ENCODE measurements at places on chromosomes 1 and 21.

DNA sequence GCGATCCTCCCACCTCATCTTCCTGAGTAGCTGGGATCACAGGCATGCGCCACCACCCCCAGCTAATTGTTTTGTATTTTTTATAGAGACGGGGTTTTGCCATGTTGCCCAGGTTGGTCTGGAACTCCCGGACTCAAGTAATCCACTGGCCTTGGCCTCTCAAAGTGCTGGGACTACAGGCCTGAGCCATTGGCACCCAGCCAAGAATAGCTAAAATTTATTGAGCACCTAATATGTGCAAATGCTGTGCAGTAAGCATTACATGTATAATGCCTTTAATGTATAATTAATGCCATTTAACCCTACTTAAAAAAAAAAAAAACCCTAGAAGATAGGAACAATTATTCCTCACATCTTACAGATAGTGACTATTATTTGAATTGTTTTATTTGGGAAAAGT, 42.9 kb downstream of the ZNF691 start:
- DNase-seq: no peak

- no peak for DNase-seq
These were observed 289.6 kb downstream of the PTPRU start for GRCh38 chr1:29525941-29526340.

GRCh38 chr1:22772014-22772413, 61.4 kb downstream of the EPHB2 start:
- DNase-seq: no peak

GRCh38 chr1:91606546-91607078, 106.0 kb downstream of the CDC7 start:
- no peak for DNase-seq

DNA sequence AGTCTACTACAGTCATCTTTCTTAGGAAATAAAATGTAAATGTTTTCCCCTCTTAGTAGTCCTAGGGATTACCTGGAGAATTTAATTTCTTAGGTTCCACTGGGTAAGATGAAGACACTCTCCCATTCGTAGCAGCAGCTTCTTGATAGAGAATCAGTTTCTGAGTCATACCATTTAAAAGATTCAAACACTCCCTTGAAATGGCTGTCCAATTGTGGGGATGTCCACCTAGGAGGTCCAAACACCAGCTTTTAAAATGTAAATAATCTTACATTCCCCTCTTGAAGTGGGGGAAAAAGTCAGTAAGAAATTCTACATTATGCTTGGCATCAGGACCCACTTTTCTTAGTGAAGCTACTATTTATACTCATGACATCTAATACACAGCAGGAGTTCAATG, 37.5 kb downstream of the NDC1 start:
- no peak for DNase-seq

GRCh38 chr1:119655154-119655553, 7.1 kb upstream of the ZNF697 start:
- DNase-seq: no peak

- no peak for DNase-seq
These were observed 6.5 kb downstream of the INSRR start for GRCh38 chr1:156852418-156852874.

- no peak for DNase-seq
These were observed 265.2 kb downstream of the KIF26B start for GRCh38 chr1:245419989-245420388.

GRCh38 chr1:45456531-45456930, 34.4 kb downstream of the TESK2 start:
- no peak for DNase-seq

DNA sequence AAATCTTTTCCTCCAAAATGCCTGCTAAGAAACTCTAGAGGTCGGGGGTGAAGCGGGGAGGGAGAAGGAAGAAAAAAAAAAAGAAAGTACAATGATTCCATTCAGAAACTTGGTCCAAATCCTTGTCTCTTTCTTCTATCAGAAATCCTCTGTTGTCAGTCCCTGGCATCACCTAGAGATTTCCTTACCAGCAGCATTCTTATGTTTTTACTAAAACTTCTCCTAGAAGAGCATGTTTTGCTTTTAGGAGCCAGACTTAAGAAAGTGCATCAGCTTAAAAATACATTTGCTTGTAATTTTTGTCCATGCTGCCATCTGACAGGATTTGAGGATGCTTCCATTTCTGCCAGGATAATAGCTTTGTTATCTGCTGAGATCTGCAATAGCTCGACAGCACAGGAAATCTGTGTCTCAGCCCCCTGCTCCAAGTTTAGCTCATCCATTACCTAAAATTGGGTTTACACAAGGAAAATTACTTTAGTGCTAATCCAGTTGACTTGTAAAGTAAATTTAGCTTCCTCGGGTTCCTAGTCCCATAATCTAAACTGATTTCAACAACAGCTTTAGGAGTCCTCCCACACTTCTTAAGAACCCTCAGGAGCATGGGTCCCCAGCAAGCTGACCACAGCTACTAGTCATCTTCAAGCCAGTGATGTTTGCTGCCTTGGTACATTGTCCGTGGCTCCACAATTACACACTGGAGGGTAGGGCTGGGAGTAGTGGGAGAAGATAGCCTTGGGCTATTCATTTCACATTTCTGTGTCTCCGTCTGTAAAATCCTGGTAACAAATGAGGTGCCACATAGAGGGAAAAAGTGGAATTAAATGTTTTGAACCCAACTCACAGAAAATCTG, 92.3 kb upstream of the UBE2U start:
- DNase-seq: no peak

DNA sequence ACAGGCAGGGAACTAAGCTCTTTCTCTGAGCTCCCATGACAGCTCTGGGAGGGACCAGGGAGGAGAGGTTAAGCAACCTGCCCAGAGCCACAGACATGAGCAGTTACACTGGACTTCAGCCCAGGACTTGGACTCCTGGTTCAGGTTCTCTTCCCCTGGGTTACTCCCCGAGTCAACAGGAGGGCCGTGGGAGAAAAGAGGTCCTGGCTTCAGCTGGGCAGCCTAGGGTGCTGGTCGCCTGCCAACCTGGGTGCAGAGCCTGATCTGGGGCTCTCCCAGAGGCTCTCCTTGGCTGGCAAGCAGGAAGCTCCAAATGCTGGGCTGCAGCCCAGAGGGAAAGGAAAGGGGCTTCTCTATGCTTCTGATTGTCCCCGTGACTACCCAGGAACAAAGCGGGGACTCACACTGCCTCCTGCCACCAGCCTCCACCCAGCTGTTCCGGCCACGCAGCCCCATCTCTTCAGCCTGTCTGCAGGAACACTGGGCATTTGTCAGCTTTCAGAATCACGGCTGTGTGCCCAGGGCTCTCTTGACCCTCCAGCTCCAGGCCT, 141.8 kb downstream of the HIVEP3 start:
- DNase-seq: no peak

DNA sequence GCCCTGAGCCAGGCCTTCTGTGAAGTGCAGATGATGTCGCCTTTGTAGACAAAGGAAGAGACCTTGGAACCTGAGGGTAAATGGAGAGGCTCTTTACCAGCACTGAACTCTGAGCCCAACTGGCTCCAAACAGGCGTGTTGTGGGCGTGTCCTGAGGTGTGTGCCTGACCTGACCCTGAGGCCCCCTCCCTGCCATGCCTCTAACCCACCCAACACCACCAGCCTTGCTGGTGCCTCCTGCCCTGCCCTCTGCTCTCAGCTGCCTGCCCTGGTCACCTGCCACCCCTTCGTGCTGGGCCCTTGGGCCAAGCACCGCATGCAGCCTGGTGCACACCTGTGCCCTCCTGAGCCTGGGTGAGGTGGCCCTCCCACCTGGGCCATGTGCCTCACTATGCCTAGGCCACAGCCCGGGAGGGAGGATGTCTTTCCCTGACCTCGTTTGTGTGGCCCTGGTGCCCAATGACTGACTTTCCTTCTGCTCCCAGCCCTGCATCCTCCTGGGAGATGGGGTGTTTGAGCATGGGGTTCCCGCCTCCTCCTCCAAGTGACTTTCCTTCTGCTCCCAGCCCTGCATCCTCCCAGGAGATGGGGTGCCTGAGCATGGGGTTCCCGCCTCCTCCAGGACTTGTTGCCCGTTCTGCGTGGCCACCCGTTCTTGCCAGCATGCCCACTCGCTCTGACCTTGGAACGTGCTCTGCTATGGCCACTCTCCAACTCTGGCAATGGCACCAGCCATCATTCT, 157.0 kb downstream of the PCBP3 start:
- DNase-seq: no peak

DNA sequence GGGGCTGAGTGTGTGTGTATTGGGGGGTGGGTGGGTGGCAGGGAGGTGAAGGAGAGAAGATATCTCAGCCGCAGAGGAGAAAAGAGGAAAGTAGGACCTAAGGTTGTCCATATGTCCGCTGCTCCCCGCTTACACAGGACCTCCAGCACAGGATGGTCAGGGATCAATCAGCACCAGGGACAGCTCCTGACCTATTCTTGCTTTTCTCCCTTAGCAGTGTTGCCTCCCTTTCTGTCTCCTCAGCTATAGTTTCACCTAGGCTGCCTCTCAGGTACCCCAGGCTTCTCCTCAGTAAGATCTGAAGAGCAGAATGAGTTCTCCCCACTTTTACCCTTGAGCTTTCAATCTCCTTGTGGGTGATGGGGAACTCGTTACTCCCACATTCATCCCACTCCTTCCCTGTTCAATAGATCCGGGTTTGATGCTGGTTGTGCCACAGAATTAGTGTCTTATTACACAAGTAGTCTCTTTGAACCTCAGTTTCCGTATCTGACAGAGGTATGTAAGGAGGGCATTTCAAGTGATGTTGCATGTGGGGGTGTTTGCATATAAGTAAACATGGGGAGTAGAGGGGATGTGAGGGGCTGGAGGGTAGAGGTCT, 1.4 kb upstream of the DPH2 start:
- no peak for DNase-seq

- DNase-seq: no peak
These were observed 5.8 kb downstream of the KIAA1614 start for GRCh38 chr1:180918519-180918918.

DNA sequence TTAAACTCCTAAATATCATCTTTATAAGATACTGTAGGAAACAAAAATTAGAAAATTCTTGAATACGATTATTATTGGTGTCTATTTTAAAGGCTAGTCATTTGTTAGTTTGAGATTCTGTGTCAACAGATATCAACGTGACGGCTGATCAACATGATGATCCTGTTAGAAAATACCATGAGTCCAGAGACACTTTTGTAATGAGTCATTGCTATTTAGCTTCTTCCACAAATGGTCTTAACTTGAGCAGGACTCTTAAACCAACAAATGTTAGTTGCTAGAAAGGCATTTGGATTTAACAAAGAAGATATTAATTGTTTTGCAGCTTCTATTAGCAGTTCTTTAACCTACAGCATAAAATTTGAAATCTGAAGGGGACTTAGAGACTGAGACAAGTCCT, 131.2 kb downstream of the TGFB2 start:
- no peak for DNase-seq

DNA sequence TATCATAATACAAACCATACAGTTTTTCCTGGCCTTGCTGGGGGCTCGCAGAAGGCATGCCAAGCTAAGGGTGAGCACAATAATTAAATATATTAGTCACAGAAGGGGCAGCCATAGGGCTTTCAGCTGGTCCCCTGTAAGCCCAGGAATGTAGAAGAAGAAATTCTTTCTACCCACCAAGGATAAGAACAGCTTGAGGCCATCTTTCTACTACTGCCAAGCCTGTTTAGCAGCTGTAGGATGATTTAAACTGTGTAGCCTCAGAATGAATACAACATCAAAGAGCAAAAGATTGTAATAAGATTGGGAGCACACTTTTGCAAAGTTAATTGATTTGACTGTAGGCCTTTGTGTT, 171.5 kb downstream of the LRRC7 start:
- no peak for DNase-seq

- DNase-seq: peak; percentile 91
These were observed 15.6 kb downstream of the UTP11 start for GRCh38 chr1:38028105-38028591.

GRCh38 chr1:103435443-103435842, 90.1 kb upstream of the RNPC3 start:
- DNase-seq: no peak

DNA sequence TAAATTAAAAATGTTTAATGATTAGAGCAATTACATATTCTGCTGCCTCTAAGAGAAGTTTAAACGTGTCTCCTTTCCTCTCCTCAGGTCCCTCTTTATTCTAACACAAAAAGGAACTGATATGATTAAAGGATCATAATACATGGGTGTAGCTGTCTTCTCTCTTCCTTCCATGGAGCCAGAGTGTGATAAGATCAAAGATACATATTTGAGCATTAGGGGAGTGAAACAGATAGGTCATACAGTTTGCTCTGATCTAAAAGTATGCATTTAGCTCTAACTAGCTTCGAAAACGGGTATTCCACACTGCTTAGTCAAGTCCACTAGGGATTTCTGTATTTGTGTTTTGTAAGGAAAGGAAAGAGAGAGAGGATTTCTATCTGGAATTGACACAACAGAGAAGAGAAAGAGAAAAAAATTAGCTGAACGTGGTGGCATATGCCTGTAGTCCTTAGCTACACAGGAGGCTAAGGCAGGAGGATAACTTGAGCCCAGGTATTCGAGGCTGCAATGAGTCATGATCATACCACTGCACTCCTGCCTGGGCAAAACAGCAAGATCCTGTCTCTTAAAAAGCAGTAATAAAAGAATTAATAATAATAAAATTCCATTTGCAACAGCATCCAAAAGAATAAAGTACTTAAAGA, 63.1 kb downstream of the CDC42BPA start:
- DNase-seq: no peak

DNA sequence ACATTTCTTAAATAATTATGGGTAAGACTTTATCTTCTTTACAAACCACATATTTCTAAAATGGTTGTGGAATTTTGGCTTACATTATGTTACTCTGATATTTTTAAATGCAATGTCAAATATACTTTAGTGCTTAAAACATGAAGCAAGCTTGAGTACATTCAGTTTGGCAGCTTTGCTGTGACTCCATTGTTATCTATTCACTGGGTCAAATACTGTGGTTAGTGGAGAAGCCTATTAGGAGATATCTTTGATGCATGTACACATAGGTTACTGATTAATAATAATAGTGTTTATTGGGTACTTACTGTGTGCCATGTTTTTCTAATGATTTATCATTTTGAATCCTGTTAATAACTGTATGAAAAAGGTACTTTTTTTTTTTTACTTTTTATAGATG, 520.4 kb upstream of the B3GALT2 start:
- no peak for DNase-seq

- peak; percentile 60 for DNase-seq
These were observed 19.9 kb downstream of the ATP8B2 start for GRCh38 chr1:154344977-154345837.

GRCh38 chr1:238501290-238501689, 610.6 kb upstream of the ZP4 start:
- DNase-seq: no peak

DNA sequence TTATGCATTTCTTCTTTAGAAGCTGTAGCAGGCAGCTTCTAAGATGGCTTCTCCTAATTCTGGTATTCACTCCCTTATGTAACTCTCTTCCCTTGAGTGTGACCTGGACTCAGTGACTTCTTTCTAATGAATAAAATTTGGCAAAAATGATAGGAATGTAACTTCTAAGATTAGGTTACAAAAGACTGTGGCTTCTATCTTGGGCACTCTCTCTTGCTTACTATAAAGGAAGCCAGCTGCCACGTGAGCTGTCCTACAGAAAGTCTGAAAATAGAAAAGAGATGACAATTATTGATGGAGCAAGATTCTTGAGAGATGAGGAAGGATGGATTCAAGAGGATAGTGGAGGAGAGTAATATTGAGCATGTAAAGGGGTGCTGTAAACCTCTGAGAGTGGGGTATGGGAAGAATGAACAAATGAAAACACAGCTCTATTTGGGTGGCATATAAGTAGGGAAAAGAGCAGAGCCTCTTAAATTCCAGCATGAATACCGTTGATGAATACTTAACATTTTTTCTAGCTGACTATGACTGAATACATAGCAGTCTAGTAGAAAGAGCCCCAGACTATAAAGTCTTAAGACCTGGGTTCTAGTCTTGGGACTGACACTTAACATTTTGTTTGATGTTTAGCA, 5.5 kb downstream of the TSEN15 start:
- no peak for DNase-seq
